ENCODE measurements at places on chromosomes 16 and 17.

DNA sequence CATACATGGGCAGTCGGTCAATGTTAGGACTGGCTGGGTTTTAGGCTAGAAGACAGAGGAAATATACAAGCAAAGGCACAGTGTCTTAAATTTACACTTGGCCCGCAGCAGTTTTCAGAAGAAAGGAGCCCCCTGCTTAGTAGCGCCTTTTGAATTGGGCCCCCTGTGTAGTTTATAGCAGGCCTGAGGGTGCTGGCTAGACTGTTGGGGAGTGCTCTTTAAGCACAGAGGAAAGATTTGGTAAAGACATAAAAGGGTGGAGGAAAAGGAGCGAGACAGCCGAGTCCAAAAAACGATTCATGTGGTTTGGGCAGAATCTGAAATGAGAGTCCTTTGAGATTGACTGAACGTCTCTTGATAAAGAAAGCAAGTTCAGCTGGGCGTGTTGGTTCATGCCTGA lies 10.6 kb downstream of the RMI2 start:
- DNase-seq = no peak

DNA sequence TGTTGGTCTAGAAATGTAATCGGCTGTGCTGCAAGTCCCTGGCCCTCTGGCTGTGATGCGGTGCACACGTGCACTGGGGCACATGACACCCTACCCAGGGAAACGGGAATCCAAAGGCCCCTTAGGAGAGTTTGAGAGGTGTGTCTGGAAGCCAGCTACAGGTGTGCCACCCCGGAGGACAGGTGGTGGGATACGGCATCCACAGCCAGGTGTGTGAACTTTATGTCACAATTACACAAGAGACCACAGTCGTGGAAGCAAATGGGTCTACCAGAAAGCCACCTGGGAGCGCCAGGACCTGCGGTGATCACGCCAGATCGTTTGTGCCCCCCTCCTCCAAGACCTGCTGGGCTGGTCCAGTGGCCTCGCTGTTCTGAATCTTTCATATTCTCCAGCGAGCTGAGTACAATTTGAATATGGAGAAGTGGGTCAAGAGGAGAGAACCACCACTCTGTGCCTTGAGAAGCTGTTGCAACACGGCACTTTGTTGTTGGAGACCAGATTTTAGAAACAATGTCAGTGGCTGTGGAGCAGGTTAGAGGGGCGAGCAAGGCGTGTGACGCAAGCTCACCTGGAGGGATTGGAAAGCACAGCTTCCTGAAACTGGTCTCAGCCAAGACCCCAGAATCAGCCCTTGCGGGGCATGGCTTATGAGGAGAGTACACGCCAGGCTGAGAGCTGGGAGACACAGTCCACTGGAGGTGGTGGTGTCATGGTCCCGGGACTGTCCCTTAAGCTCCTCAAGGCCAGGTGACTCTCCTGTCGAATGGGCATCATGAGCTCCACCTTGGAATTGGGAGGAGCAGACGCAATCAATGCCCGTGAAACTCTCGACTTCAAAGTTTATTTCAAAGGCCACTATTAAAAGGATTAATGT lies 37.4 kb downstream of the COX4I1 start:
- DNase-seq = no peak

DNA sequence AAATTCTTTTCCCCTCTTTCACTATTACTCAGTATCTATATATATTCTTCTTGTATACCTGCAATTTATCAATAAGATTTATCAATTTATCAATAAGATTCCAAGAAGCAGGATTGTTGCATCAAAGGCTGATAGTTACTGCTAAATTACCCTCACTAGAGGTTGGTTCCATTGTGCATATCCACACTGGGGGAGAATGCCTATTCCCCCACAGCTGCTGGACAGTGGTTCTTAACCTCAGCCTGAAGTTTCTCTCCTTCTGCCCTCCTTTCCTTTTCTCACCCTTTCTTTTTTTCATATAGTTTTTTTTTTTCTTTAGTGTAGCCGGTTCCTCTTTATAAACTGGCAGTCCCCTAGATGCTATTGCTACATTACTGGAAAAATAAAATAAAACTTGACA lies 6.3 kb downstream of the C17orf78 start:
- DNase-seq = no peak

DNA sequence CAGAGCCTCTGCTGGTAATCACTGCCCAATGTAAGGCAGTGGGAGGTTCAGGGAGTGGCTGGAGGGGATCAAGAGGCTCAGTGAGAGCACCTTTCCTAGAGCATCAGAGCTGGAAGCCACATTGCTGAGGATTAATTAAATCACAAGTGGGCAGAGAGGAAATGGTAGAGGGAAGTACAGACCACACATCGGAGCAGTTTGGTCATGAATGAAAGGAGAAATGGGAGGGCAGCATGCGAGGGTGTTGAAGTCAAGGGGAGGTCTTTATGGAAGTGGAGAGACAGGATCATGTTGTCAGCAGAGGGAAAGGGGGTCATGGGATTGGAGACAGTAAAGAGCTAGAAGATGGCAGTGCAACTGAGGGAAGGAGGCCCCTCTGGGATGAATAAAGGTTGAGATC lies 2.3 kb downstream of the CCL17 start:
- DNase-seq = no peak

DNA sequence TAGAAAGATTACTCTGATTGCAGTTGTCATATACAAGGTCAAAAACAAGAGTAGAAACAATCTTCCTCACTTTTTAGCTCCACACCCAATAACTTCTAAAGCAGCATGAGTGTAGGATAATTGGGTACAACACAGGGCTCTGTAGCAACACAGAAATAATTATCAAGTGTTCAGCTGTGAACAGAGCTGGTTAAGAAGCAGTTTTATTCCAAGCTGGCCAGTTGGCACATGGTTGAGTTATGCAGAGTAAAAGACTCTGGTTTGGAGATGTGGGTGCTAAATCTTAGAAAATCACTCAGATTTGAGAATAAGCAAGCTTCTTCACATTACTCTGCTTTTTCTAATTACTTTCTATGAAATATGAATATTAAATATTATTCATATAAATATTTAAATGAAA lies 118.5 kb downstream of the KIF2B start:
- no peak for DNase-seq

- no peak for DNase-seq
Measured at GRCh38 chr17:37849617-37849972, 74.6 kb upstream of the TBC1D3K start.

DNA sequence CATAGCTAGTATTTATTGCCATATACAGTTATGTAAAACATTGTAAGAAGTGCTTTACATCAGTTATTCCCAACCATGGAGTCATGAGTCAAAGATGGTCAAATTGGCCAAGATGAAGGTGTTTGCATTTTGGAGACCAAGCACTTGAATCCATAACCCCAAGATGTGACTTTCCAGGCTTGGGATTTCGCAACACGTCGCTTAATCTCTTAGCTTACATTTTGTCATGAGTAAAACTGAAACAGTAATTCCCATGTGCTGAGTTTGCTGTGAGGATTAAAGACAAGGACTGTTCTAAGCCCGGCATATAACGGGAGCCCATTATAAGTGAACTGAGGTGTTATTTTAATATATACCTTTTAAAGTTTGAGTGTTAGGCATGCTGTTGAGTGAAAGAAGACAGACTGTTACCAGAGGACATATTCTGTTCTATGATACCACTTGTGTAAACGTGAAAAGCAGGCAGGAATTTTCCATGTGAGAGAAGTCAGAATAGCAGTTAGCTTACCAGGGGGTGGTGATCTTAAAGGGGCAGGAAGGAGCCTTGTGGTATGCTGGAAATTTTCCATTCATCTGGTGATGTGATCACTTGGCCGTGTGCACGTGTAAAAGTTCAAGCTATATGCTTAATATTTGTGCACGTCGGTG lies 484.9 kb downstream of the WWOX start:
- DNase-seq = no peak

GRCh38 chr17:32471652-32472051 lies 15.1 kb upstream of the CDK5R1 start:
- no peak for DNase-seq

DNA sequence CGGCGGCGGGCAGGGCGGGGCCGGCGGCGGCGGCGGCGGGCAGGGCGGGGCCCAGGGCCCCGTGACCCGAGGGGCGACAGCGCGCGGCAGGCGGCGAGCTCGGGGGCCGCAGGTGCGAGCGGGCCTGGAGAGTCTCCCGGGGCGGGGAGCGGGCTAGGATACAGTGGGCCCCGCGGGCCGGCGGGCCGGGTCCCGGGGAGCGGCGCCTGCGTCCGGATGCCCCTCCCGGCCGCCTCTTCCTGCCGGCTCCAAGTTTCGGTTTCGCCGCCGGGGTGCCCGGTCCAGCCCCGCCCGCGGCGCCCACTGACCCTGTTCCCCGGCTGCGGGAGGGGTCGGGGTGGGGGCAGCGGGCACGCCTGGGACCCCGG lies at the start of gene RNF213:
Gene RNF213 (plus strand): TSS at position 62 of the 368 bp plus-strand sequence. CDS start 2,830 bp downstream, outside the sequence.
- peak; percentile 44 for DNase-seq

DNA sequence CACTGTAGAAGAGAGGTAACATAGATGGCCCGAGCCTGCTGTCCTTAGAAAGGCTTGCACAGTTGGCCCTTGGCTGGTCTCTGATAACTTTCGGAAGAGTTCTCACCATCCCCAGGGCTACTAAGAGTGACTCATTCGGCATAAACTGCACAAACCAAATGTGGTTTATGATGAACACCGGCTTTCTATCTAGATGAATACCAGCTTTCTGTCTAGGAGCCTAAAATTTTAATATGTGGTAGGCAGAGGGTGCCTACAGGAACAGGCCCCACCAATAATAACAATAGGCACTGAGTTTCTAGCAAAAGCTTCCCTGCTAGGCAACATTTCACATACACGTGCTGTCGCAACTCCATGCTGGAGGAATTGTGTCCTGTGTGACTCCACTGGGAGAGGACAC lies 15.4 kb downstream of the CNOT1 start:
- no peak for DNase-seq

DNA sequence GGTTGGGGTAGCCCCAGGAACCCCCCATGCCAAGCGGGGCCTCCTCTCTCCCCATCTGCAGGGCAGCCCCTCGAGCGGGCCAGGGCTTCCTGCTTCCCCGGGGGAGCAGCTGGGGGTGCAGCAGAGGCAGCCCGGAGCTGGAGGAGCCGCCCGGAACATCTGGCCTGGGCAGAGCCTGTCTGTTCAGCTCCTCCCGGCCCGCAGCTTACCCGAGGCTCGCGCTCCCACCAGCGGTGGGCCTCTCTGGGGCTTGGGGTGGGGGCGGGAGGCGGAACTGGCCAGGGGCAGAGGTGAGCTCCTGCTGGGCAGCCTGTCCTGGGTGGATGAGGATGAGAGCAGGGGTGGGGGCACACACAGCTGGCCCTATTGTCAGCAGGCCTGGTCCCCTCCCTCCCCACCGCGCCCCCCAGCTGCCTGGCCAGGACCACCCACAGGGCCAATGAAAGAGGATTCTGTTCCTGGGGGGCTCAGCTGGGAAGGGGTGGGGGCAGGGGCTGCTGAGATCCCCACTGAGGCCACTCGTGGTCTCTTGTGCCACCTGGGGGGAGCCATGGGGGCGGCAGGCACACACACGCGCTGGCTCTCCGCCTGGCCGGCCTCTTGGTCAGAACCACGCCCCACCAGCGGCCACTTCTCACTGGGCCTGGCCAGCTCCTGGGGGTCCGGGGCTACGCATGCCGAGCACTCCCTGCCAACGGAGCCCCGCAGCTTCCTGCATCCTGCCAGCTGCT lies 34.7 kb downstream of the BAHCC1 start:
- DNase-seq = no peak

Measured in activated T-cell treated with anti-CD3 and anti-CD28 coated beads for 1 hour (primary cell).